ENCODE measurements at places on chromosomes 7 and 10. TPM values are rescaled to one million over a fixed set of nuclear protein-coding genes. Genes with fewer than 3 reads are reported as not detected.

GRCh38 chr7:5237286-5237685, 45.5 kb upstream of the SLC29A4 start:
- H3K36me3 ChIP-seq: peaks cover 12% of the 10 kb centered on the region
- H3K4me1 ChIP-seq: peaks cover 2% of the 10 kb centered on the region

GRCh38 chr7:100685049-100685605, 8.9 kb downstream of the GIGYF1 start:
- H3K36me3 ChIP-seq: peaks cover 23% of the 10 kb centered on the region
- no peaks in the 10 kb centered on the region for H3K27me3 ChIP-seq
- no peak for DNase-seq
- H3K4me3 ChIP-seq: no peak overlapping the region
- no peaks in the 10 kb centered on the region for H3K4me1 ChIP-seq

DNA sequence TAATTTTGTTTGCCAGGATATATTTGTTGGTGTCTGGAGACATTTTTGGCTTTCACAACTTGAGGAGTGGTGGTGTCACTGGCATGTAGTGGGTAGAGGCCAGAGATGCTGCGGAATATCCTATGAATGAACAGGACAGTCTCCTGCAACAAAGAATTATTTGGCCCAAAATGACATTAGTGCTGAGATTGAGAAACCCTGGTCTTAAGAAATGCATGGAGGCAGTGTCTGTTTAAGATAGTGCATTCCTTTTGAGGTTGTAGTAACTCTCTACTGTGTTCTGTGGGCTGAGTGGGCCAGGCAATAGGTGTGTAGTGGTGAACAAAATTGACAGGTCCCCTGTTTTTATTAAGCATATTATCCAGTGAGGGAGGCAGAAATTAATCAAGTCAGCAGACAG, 165.5 kb downstream of the CDK14 start:
- H3K27me3 ChIP-seq: no peaks in the 10 kb centered on the region
- H3K27ac ChIP-seq: no peak overlapping the region
- no peak overlapping the region for H3K4me3 ChIP-seq
- H3K4me1 ChIP-seq: no peaks in the 10 kb centered on the region

DNA sequence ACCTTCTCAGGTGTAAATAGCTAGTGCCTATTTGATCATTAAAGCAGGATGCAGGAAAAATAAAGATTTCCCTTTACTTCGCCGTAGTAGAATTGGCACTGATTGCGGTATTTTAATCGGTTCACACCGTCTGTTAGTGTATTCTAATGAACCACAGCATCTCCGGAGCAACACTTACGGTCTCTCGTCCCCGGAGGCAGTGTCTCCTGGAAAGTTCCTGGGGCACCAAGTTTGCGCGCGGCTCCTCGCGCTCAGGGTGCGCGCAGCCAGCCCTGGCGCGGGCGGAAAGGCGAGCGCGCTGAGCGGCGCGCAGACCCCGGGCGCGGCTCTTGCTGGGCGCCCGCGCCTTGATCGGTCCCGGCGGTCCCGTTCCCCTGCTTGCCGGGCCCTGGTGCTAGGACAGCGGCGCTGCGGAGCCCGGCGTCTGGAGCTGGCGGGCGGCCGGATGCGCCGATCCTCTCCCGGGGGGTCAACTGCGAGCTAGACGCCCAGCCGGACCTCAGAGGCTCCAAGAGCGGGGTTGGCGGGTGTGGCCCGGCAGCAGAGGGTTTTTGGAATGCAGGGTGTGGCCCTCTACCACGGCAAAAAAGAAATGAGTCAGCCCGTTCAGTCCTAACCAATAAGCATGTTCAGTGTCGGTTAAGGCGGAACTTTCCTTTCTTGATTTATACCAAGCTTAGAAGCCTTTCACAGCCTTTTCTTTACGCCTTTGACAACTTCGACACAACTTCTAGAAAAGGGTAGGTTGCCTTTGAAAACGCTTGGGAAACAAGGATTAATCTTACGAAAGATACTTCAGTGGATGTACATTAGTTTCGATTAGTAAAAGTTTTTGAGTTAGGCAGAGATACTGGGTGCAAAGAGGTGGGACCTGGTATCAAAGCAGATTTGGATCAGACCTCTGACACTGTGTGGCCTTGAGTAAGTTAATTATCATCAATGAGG, 166.8 kb upstream of the ASAH2 start:
- H3K27ac ChIP-seq: peak overlapping the region; percentile 93
- no peaks in the 10 kb centered on the region for H3K27me3 ChIP-seq
- H3K4me1 ChIP-seq: peaks cover 7% of the 10 kb centered on the region

GRCh38 chr7:116075351-116076145, 45.0 kb upstream of the TFEC start:
- H3K27ac ChIP-seq: no peak overlapping the region
- H3K36me3 ChIP-seq: no peaks in the 10 kb centered on the region
- no peaks in the 10 kb centered on the region for H3K27me3 ChIP-seq
- H3K4me3 ChIP-seq: no peak overlapping the region

- H3K27me3 ChIP-seq: no peaks in the 10 kb centered on the region
- H3K4me3 ChIP-seq: no peak overlapping the region
- H3K4me1 ChIP-seq: no peaks in the 10 kb centered on the region
These were observed 30.2 kb upstream of the NUB1 start for GRCh38 chr7:151311294-151311864.

GRCh38 chr7:22675917-22676343, 51.1 kb upstream of the IL6 start:
- peak; percentile 38 for DNase-seq
- H3K27me3 ChIP-seq: no peaks in the 10 kb centered on the region
- no peak overlapping the region for H3K27ac ChIP-seq
- no peak overlapping the region for H3K4me3 ChIP-seq
- no peaks in the 10 kb centered on the region for H3K36me3 ChIP-seq

GRCh38 chr7:142481548-142481947, 223.7 kb upstream of the PRSS58 start:
- DNase-seq: no peak
- no peaks in the 10 kb centered on the region for H3K36me3 ChIP-seq
- H3K27ac ChIP-seq: no peak overlapping the region
- H3K4me1 ChIP-seq: no peaks in the 10 kb centered on the region

DNA sequence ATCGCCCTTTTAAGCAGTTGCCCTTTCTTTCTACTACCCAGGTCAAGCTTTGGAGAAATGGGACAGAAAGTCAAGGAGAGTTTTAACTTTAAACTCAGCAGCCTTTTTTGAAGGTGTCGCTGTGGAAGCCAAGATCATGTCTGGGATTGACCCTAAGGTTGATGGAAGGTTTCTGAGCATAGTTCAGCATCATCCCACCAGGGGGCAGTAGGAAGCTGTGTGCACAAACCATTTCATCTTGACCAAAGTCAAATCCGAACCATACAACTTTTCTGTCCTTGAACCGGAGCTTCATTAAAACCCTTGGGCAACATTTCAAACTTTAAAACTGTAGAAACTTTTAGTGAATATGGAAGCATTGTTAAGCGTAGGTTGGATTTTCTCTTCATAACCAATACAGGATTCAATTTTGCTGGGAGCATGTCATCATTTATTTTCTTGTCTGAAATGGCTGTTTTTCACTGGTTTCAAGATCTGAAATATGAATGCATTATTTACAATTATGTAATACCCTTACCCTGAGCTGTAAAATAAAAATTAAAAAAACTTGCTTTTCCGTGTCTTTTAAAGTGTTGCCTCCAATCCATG, 214.4 kb upstream of the KIAA1217 start:
- H3K4me1 ChIP-seq: no peaks in the 10 kb centered on the region
- DNase-seq: peak; percentile 58
- H3K27me3 ChIP-seq: no peaks in the 10 kb centered on the region
- no peak overlapping the region for H3K4me3 ChIP-seq
- H3K36me3 ChIP-seq: no peaks in the 10 kb centered on the region
- H3K27ac ChIP-seq: no peak overlapping the region

GRCh38 chr7:80136261-80137055, 1.8 kb downstream of the GNAI1 start:
- no peaks in the 10 kb centered on the region for H3K36me3 ChIP-seq
- H3K4me3 ChIP-seq: no peak overlapping the region
- no peaks in the 10 kb centered on the region for H3K4me1 ChIP-seq
- H3K27me3 ChIP-seq: no peaks in the 10 kb centered on the region

DNA sequence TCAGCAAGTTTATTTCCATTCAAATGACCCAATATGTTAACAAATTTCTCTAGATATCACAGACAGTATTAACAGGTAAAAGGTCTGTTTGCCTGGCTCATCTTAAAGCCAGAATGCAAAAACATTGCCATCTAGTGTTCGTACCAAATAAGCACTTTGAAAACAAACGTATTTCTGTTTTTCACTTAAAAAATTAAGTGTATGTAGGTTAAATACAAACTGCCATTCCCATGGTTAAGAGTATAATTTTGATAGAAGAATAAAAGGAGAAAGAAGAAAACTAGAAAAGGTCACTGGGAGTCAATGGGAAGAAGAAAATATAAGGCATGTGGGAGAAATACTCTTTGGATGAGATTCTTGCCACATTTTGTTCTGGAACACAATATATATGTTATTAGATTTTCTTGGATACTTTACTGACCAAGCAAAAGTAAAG, 51.0 kb downstream of the ORC5 start:
- H3K27ac ChIP-seq: no peak overlapping the region
- H3K4me3 ChIP-seq: no peak overlapping the region
- peak; percentile 12 for DNase-seq
- no peaks in the 10 kb centered on the region for H3K27me3 ChIP-seq

DNA sequence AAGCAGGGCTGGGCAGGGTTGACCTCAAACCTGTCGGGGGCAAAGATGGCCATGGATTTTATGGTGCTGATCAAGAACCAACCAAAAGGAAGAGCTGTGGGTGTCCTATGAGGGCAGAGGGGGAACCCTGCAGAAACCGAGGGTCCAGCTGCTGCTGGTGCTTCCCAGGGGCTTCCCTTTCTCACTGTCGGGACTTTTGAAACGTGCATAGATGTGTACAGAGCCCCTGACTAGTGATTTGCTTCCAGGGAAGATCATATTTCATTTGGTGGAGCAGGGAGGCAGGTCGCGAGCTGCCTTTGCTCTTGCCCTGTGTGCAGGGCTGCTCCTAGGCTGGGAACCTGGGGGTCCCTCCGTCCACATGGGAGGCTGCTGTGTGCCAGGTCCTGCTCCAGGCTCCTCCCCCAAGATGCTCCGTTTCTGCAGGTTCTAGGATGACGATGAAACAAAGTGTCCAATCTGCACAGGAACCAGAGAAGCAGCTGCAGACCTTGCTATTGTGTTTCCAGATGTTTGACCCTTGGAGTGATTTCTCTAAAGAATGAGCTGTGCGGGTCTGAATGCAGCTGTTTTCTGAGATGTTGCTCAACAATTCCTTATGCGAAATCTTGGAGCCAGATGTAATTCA, 9.4 kb upstream of the INPP5A start:
- no peak for DNase-seq
- no peaks in the 10 kb centered on the region for H3K36me3 ChIP-seq
- H3K4me3 ChIP-seq: no peak overlapping the region
- H3K27ac ChIP-seq: no peak overlapping the region
- H3K27me3 ChIP-seq: no peaks in the 10 kb centered on the region

DNA sequence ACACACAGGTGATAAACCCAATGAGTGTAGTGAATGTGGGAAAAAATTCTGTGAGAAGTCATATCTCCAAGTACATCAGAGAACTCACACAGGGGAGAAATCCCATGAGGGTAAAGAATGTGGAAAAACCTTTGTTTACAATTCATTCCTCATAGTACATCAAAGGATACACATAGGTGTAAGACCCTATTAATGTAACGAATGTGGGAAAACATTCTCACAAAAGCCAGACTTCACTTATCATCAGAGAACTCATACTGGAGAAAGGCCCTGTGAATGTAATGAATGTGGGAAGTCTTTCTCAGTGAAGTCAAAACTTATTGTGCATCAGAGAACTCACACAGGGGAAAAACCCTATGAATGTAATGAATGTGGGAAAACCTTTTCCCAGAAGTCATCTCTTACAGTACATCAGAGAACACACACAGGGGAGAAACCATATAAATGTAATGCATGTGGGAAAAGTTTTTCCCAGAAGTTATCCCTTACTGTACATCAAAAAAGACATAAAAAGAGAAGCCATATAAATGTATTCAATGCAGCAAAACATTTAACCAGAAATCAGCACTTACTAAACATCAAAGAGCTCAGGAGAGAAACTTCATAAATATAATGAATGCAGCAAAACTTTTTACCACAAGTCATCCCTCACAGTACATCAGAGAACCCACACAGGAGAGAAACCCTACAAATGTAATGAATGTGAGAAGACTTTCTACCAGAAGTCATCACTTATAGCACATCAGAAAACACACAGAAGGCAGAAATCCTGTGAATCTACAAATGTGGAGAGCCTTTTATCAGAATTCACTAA, 49.8 kb downstream of the ZNF239 start:
- peak; percentile 2 for DNase-seq
- H3K27me3 ChIP-seq: no peaks in the 10 kb centered on the region
- H3K36me3 ChIP-seq: no peaks in the 10 kb centered on the region
- no peak overlapping the region for H3K27ac ChIP-seq
- H3K4me3 ChIP-seq: no peak overlapping the region

- H3K4me1 ChIP-seq: no peaks in the 10 kb centered on the region
- no peak overlapping the region for H3K27ac ChIP-seq
- H3K4me3 ChIP-seq: no peak overlapping the region
- no peak for DNase-seq
- H3K36me3 ChIP-seq: no peaks in the 10 kb centered on the region
These were observed 333.6 kb upstream of the ZNF32 start for GRCh38 chr10:43982250-43982649.

- H3K27ac ChIP-seq: no peak overlapping the region
- no peaks in the 10 kb centered on the region for H3K4me1 ChIP-seq
- H3K4me3 ChIP-seq: no peak overlapping the region
- peaks cover 16% of the 10 kb centered on the region for H3K36me3 ChIP-seq
- H3K27me3 ChIP-seq: no peaks in the 10 kb centered on the region
- DNase-seq: no peak
These were observed 35.8 kb downstream of the CRCP start for GRCh38 chr7:66150471-66150870.

DNA sequence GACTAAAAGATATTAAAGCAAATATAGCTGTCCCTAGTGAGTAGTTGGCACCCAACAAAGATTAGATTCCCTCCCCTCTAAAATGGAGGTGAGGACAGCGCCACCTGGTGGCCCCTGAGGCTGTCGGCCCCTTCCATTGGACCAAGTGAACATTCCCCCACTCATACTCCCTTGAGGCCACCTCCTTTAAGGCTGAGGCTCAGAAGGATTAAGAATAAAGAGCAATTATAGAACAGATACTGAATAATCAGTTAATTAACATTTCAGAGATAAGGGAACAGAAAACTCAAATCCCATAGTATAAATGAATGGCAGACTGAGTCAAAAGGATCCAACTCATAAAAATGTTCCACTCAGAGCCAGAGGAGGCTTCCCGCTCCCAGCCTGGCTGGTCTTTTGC, 130.4 kb upstream of the GHITM start:
- no peaks in the 10 kb centered on the region for H3K4me1 ChIP-seq
- H3K27ac ChIP-seq: no peak overlapping the region
- H3K36me3 ChIP-seq: no peaks in the 10 kb centered on the region

The KNDC1 gene
- polyA plus RNA-seq: not detected

The CALCR gene
- not detected for polyA plus RNA-seq

The SPOCK2 gene
- 1.6 TPM for polyA plus RNA-seq

The ANKRD30A gene
- polyA plus RNA-seq: not detected

The PKD2L1 gene
- polyA plus RNA-seq: 0.10 TPM

The HMX3 gene
- 0.31 TPM for polyA plus RNA-seq

The PLPP4 gene
- polyA plus RNA-seq: not detected

The PLEKHS1 gene
- polyA plus RNA-seq: 60.0 TPM

The DBF4 gene
- 20.7 TPM for polyA plus RNA-seq

The CCDC7 gene
- polyA plus RNA-seq: 0.89 TPM

The WDR86 gene
- polyA plus RNA-seq: not detected
